NCI-H446 (cell line): ENCODE measurements at places on chromosomes 12 and 14.

DNA sequence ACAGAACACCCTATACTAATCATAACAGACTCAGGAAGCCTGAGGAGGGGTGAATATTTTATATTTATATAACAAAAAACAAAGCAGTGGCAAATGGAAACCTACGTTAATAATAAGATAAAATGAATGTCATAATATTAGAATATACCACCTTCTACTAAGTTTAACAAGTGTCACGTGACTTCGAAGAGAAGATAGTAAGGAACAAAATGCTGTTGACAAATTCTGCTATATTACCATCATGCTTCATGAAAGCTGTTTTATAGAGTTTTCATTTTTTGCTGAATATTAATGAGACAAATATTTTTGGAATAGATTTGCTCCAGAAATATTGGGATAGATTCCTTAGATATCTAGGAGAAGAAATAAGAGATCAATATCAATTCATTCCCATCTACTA, 450.6 kb upstream of the DCN start:
- no peak for DNase-seq

GRCh38 chr14:80215081-80215480, 3.8 kb upstream of the DIO2 start:
- no peak for DNase-seq

- DNase-seq: no peak
These were observed 4.6 kb downstream of the AQP2 start for GRCh38 chr12:49954863-49955830.

DNA sequence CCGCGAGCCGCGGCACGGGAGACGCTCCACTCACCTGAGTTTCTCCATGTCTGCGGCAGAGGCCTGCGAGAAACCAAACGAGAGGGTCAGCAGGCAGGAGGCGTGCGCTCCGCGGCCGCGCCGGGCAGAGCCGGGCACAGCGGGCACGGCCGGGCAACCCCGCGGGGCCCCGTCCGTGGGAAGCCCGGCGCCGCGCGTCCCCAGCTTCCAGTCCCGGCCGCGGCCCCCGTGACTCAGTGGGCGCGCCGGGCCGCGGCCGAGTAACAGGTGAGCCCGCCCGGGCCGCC, 19.4 kb downstream of the BEGAIN start:
- DNase-seq: no peak
